ENCODE measurements at places on chromosomes 11 and 22.

DNA sequence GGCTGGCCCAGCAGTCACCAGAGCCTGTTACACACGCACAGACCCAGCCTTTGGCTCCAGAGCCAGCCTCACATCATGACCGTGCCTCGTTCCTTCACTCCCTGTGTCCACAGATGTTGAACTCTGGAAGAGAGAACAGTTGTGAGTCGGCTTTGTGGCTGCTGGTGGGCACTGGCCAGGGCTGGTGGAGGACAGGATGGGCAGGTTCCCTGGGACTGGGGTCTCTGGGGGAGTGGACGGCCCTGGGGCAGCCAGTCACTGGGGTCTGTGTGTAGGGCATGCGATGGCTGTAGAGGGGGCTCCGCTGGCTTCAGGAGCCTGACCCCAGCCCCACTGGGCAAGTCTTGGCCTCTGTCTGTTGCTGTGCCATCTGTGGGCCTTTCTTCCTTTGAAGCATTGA lies 1070.1 kb downstream of the BRD1 start:
- no peak for DNase-seq

DNA sequence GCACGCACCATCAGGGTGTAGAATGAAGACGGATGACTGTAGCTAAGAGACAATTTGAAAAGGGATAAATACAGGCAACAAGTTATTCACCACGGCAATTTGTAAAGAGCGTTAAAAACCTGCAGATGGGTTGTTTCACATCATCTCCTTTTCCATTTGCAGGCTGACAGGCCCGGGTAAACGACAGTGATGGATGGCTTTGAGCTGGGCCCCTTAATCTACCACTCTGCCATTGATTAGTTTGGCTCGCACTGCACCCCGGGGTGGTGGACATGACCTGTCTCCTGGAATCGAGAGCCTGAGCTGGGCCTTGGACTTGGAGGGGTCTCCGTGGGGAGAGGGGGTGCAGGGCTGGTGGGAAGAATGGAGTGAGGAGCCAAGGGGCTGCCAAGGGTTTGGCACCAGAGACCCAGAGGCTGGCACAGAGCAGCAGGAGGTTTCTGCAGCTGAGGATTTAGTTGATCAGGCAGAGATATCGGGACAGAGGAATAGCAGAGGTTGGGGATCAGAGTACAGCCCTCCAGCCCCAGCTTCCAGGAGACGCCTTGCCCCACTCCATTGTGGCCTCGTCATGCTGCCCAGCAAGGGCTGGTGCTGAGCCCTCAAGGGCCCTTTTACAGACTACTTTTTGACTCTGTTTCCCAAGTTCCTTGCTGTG lies 110.6 kb upstream of the NECTIN1 start:
- DNase-seq = no peak

DNA sequence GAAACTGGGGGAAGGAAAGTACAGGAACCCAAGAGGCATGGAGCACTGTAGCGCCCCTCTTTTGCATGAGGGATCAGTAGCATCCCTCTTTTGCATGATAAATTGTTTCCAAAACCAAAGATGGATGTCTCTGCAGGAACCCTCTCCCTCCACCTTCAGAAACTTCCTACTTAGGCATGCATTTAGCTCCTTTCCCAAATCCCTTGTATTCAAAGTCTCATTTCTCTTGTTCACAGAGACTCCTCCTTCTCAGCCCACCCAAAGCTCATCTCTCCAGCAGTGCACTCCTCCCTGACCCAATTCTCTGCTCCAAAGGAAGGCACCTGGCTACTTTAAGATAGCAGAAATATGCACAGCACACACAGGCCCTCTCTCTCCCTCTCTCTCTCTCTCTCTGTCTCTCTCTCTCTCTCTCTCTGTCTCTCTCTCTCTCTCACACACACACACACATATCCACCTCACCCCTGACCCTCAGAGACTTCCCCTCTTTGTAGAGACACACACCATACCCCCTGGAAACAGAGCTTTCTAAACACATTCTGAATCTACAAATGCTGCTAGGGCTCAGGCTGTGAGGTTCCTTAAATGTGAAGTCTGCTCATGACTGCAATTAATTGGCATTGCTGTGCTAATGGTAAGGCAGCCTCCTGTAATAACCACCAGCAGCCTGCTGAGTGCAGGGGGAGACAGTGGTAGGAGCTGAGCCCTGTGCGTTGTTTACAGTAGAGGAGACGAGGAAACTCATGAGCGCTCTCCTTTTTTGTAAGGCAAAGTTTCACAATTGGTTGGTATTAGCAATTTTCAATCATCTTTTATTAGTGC lies 519.6 kb downstream of the NTM start:
- DNase-seq = no peak

GRCh38 chr22:41560095-41560471 lies 727 bp upstream of the CSDC2 start:
- DNase-seq = no peak

DNA sequence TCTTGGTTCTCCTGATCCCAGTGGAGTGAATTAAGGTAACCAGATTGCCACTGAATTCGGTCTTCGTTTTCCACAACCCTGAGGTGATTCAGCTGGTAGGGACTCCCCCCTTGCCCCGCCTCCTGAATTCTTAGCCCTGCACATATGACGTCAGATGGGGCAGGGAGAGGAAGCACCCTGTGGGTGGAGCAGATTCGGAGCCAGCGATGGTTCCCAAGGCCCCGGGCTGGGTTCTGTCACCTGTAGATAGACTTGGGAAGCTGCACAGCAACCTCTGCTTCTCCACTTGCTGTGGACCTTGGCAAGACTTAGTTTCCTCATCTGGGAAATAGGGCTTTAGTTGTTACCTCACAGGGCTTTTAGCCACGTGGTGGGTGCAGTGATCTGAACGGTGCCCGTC lies 67.8 kb downstream of the CTTN start:
- DNase-seq = peak; percentile 13

GRCh38 chr11:12134236-12134585 lies 23.8 kb downstream of the MICAL2 start:
- DNase-seq = no peak

- DNase-seq = peak; percentile 84
Measured at GRCh38 chr22:17785185-17786184, 11.2 kb upstream of the BID start.

- DNase-seq = peak; percentile 17
Measured at GRCh38 chr11:111935317-111936039, 1.7 kb upstream of the DIXDC1 start.

- no peak for DNase-seq
Measured at GRCh38 chr11:110829873-110830272, 117.6 kb upstream of the ARHGAP20 start.

DNA sequence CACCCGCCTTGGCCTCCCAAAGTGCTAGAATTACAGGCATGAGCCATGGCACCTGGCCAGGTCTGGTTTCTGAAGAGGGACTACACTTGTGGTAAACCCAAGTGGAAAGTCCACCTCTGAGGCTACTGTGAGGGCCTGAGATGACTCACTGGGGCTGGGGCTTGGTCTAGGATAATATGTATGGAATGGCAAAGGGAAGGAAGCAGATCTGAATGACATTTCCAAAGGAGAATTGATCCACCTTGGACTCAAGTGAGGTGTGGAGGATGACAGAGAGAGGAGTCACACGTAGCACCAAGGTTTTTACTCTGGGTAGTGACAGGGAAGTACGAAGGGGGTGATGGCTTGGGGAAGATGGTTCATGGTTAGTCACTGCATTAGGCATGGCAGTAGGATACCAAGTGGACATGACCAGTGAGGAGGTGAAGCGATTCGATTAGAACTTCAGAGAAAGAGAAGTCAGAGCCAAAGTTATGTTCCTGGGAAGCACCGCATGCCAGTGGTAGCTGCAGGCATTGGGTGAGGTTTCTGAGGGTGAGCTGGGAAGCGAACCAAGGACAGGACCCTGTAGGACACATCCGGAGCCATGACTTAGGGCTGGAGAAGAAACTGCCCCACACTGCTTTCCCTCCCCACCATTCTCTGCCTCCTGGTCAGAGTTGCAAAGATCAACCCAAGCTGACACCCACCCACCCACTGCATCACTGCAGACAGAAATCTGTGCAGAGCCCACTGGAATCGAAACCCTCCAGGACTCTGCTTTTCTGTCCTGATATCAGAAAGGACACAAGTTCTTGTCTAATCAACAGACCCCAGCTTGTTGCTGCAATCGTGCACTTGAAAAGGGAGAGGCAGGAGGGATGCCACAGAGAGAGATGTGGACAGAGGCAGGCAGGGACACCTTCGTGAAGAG lies 13.0 kb upstream of the BCL9L start:
- no peak for DNase-seq

DNA sequence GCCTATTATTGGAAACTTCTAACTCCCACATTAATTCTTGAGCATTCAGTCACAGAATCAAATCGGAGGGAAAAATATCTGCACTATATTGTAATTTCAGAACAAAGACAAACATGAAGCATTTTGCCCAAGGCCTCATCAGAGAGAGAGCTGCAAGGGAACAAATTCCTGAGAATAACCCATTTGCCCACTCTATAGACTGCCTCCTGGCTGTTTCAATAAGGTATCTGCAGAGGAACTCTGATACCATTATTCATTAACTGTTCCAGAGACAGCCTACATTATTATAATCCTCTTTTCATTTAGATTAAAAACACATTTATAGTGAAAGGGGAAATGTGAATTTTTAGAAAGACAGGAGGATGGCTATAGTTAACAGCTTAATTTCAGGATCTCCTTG lies 663.9 kb downstream of the DLG2 start:
- DNase-seq = no peak

- peak; percentile 29 for DNase-seq
Measured at GRCh38 chr11:119144825-119145486, 3.9 kb upstream of the ABCG4 start.

- DNase-seq = no peak
Measured at GRCh38 chr11:46547579-46547978, 46.2 kb downstream of the AMBRA1 start.

Data from stimulated activated naive CD8-positive, alpha-beta T cell treated with anti-CD3 and anti-CD28 coated beads, Interleukin-15, Interleukin-2, amounts not matched to agents 100 U/mL and 50 U/mL, for 24 hours (primary cell).